ENCODE measurements at places on chromosomes 2 and 18.

GRCh38 chr2:133884739-133885381 lies 316.6 kb upstream of the NCKAP5 start:
- no peak for DNase-seq

- no peak for DNase-seq
Observed at GRCh38 chr2:18585526-18585925, 3.8 kb downstream of the NT5C1B start.

DNA sequence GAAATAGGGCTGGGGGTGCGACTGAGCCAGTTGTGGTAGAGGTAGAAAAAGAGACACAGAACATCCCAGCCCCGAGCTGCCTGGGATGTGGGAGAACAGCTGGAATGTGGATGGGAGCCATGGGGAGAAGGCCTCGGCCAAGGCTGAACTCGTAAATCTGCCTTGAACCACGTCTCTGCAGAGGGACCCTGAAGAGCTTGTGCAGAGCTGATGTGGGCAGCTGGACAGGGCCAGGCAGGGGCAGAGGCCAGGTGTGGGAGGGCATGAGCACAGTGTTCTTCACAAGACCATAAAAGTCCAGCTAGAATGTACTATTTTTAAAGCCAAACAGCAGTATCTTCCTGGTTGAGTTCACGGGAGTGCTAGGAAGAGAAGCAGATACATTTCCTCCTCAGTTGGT lies 5.7 kb downstream of the TCF23 start:
- DNase-seq, result no peak

DNA sequence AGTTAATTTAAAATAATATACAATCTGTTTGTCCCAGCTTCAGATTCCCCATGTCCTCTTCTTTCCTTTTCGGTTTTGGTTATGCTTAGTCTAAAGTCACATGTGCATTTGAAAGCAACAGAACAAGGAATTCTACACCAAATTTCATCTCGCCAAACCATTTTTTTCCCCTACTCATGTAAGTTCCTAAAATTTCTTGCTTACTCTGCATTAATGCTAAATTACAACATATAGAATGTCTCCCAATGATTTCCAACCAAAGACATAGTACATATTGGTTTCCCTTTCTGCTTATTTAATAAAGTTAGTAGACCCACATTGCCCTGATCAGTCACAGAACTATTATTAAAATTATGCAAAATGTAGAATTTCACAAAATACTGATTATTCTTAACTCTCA lies 212.3 kb downstream of the ARHGAP15 start:
- DNase-seq, result no peak

GRCh38 chr2:21367421-21367820 lies 243.7 kb downstream of the TDRD15 start:
- DNase-seq, result no peak
